Caudate nucleus (tissue), 63 donors: ENCODE measurements at places on chromosomes 3 and 15.

GRCh38 chr3:30761374-30761773 is 133.1 kb downstream of the GADL1 start:
- no peak for DNase-seq

DNA sequence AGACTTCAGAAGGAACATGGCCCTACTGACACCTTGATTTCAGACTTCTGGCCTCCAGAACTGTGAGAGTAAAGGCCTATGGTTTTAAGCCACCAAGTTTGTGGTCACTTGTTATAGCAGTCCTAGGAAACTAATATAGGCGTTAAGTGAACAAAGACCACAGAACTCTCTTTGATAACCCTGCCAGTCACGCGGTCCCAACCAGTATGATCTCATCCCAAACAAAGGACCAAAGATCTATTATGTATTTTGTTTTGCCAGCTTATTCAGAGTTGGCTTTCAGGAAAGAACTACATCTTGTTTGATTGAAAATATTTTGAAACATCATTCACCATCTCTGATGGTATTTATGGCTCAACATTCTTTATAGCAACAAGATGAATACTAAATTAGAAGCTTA is 294.4 kb upstream of the SLCO3A1 start:
- DNase-seq = peak; percentile 67

- no peak for DNase-seq
Observed at GRCh38 chr3:37730825-37731224, 130.9 kb upstream of the CTDSPL start.

DNA sequence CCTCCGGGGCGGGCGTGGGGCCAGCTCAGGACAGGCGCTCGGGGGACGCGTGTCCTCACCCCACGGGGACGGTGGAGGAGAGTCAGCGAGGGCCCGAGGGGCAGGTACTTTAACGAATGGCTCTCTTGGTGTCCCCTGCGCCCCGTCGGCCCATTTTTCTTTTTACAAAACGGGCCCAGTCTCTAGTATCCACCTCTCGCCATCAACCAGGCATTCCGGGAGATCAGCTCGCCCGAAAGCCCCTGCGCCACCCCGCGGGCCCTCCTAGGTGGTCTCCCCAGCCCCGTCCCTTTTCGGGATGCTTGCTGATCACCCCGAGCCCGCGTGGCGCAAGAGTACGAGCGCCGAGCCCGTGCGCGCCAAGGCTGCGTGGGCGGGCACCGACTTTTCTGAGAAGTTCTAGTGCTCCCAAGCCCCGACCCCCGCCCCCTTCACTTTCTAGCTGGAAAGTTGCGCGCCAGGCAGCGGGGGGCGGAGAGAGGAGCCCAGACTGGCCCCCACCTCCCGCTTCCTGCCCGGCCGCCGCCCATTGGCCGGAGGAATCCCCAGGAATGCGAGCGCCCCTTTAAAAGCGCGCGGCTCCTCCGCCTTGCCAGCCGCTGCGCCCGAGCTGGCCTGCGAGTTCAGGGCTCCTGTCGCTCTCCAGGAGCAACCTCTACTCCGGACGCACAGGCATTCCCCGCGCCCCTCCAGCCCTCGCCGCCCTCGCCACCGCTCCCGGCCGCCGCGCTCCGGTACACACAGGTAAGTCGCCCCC is at the start of gene THBS1:
Gene THBS1, plus strand, starts transcription at position 595 of the 757 bp plus-strand sequence. CDS start 779 bp downstream, outside the sequence.
- no peak for DNase-seq

- no peak for DNase-seq
Observed at GRCh38 chr15:31163769-31164572, 62.4 kb upstream of the TRPM1 start.

DNA sequence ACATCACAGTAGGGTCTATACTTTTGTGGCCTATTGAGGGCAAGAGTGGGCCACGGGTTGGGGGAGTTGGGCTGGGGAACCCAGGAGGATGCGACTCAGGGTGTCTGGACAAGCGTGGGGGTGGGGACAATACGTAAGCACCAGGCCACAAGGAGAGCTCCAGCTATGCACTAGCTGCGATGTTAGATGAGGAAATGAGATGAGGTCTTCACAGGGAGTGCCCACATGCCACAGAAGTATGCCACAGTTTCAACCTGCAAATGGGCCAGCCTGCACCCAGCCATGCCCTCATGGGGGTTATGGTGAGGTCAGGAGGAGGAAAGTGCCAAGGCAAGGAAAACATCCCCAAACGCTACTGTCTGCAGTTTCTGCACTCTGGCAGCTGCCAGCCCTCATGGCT is 30.5 kb downstream of the CACNA2D2 start:
- DNase-seq = no peak

- no peak for DNase-seq
Observed at GRCh38 chr15:37765786-37766185, 168.7 kb upstream of the TMCO5A start.

- DNase-seq = no peak
Observed at GRCh38 chr3:11085093-11085840, 69.0 kb upstream of the HRH1 start.

DNA sequence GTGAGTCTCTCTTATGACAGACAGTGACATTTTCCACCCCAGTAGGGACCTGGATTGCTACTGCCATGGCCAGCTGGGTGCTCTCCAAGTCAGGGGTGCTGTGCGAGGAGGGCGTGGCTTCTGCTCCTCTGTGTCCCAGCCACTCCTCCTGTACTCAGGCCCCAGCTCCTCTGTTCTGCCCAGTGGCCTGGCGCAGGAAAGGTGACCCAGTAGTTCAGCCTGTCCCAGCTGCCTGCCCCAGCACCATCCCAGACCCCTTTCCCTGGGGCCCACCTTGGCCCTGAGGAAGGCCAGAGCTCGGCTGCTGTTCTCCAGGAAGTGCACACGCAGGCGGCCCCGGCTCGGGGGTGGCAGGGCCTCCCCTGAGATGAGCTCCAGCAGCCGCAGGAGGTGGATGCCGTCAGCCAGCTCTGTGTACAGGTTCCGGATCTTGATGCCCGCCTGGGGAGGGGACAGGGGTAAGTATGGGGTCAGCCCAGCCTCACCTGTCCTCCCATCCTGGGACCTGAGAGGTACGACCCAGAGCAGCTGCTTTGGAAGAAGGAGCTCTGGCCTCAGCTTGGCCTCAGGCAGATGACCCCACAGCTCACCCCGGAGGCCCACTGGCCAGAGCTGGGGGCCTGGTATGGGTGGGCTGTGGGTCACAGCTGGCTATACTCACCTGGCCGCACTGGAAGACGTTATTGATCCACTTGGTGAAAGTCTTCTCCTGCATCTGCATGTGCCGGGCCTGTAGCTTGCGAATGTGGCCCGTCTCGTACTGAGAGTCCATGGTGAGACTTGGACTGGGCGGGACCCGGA is 1.0 kb downstream of the SPTBN5 start:
- DNase-seq = no peak

DNA sequence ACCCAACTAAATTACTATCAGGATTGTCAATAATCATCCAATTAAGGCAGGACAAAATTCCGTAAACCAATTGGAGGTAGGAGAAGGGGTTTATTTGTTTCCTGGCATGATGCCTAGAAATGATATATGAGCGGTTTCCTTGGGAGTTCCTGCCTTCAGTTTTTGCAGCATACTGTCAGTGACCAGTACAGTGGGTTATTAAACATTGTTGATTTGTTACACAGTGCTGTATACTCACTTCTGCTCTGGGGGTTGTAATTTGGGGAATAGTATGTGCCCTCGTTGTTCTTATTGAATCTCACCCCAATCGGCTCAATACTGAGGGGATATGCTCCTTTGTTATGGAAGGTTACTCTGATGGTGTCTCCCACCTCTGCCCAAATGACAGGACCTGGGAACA is 22.2 kb downstream of the CP start:
- DNase-seq = no peak

GRCh38 chr3:11274566-11275142 is 2.5 kb downstream of the ATG7 start:
- no peak for DNase-seq

- no peak for DNase-seq
Observed at GRCh38 chr3:106347350-106347749, 478.5 kb upstream of the CBLB start.

- DNase-seq = peak; percentile 13
Observed at GRCh38 chr3:35639254-35640186, at the start of gene ARPP21. ARPP21 (plus strand) TSS chr3:35639525; CDS start chr3:35681752, 42,227 bp downstream.

DNA sequence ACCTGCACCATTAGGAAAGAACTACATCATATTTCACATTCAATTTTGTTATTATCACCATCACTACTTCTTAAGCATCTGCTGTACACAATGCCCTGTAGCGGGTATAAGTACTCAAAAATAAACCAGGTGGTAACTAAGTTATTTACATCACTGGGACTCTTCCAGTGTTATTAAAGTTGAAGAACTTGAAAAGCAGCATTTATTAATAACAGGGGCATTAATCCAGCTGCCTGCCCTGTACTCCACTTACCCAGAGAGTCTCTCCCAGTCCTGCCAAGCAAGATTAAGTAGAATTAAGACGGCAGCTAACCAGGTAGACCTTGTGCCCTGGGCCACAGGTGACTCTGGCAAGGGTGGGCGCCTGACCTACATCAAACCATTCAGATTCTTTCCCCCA is 65.2 kb downstream of the FHIT start:
- no peak for DNase-seq

GRCh38 chr15:66144978-66145725 is 108.4 kb downstream of the MEGF11 start:
- no peak for DNase-seq
